Activated CD8-positive, alpha-beta memory T cell treated with anti-CD3 and anti-CD28 coated beads for 48 hours (primary cell): ENCODE measurements at places on chromosomes 4 and X.

DNA sequence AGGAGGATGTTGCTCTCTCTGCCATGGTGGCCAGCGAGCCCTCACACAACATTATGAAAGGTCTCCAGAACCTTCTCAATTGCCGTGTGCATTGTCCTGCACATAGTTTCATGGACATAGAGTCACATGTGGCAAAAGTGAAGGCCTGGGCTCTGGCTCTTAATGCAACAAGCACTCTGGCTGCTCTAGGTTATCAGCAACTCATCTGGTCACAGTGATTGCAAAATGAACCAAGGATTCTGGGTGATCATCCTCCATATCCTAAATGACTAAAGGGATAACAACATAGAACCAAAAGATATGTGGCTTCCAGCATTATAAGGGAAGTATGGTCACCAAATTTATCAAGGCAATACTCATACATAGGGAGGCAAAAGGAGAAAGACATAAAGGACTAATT is 175.2 kb downstream of the MGST2 start:
- DNase-seq = no peak

GRCh38 chr4:143360838-143361625 is 24.4 kb downstream of the GAB1 start:
- no peak for DNase-seq

DNA sequence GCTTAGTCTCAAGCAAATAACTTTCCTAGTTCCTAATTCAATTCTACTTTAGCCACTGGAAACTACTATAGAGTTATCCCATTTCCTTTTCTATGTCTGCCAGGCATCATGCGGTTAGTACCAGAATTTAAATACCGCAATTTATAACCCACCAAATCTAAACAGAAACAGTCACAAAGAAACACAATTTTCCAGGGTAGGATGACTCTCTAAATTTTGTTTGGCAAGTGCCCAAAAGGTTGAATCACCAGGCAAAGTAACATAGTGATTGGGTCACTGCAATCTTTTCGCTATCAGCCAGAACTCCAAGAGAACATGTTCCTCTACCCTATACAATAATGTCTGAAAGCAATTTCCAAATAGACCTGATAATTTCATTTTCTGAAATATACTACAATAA is 240.2 kb upstream of the GRIA3 start:
- DNase-seq = no peak

DNA sequence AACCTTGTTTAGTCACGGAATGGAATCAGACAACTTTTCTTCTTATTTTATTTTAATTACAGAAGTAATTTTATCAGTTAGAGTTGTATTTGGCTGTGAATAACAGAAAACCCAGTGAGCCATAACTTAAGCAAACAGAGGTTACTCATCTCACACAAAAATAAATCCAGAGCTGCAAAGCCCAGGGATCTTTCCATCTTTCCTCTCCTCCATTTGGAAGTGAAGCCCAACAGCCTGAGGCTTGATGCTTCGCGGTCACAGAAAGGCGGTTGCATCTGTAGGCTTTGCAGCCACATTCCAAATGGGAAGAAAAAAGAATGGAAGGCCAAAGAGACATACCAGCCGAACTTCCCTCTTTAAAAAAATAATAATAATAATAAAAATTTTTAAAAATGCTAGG is 22.6 kb downstream of the CHRNA9 start:
- DNase-seq = no peak

DNA sequence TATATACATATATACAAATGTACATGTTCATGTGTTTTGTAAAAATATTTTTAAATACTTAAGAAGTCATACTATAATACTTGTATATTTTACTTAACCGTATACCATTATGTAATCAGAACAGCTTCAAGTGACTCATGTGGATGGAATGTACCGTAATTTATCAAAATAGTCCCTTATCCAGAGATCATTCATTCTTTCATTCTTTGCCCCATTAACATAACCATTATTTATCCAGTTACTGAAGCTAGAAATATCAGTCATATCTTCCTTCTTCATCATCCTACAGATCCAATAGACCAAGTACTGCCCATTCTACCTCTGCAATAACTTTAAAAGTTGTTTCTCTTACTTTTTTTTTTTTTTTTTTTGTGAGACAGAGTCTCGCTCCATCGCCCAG is 164.2 kb downstream of the MAB21L2 start:
- no peak for DNase-seq
